ENCODE measurements at places on chromosomes 12 and 14. TPM values are rescaled to one million over a fixed set of nuclear protein-coding genes. Genes with fewer than 3 reads are reported as not detected.

The PMEL gene
- polyA plus RNA-seq, result not detected

The SOX5 gene
- polyA plus RNA-seq, result 1.7 TPM

The PLCZ1 gene
- polyA plus RNA-seq, result not detected

DNA sequence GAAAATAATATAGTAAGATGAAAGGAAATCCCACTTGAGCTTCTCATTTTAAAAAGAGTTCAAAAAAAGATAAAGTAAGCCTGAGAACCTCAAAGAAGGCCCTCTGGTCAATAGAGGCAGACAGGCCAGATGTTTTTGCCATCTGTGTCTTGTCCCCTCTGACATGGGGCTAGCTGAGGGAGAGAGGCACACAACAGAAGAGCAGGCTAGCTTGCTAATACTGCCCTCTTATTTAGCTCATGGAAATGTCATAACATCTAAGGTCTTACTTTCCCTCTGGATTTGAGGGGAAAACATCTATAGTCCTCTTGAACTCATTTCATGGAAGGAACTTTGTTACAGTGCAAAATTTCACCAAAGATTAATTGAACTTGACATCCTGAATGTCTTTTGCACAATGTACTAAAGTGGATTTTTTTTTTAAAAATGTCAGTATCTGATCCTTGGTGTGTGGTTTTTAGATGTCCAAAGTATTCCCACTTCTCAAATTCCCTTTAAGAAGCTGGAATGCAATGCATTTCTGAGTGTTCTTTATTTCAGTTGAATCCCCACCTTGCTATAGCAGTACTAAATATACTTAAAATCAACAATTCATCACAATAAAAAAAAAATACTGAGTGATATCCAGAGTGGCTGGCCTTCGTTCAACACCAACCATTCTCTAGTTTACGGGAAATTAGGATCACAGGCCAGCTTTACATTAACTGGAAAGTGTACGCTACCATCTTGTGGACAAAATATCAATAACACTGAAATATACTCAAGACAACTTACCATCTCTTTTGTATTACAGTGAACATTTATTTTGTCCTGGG, 176.7 kb downstream of the PAH start:
- no peak overlapping the region for H3K4me3 ChIP-seq
- no peak overlapping the region for H3K27ac ChIP-seq
- no peak for DNase-seq
- peaks cover 4% of the 10 kb centered on the region for H3K4me1 ChIP-seq

- no peak overlapping the region for H3K27ac ChIP-seq
- no peak for DNase-seq
- no peak overlapping the region for H3K4me3 ChIP-seq
- peaks cover 2% of the 10 kb centered on the region for H3K4me1 ChIP-seq
- no peaks in the 10 kb centered on the region for H3K27me3 ChIP-seq
- H3K36me3 ChIP-seq, result no peaks in the 10 kb centered on the region
Measured at GRCh38 chr12:121750507-121750955, 38.0 kb downstream of the TMEM120B start.

DNA sequence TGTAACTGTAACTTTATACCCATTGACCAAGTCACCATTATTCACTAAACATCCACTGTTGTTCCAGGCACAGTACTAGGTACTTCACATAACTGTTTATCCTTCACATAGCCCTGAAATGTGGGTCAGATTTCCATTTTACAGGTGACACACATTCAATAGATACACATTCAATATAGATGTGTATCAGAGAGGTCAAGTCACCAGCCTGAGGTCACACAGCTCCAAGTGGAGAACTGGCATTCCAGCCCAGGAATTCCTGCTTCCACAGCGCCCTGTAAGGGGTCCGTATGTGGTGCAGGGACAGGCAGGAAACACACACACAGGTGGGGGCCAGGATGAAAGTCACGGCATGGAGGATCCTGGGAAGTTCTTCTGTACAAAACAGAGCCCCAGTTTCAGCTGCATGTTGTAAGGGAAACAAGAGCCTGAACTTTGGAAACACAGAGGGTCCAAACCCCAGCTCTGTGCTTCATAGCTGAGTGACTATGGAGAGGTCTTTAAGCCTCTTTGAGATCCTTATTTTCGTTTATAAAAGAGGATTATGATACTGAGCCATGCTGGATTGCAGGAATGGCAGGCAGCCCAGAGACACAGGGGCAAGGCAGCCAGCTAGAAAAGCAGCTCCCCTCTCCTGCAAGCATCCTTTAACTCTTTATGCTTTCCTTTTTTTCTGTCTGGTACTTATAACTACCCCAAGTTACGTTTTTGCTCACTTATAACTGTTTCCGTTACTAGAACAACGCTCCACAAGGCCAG, 50.3 kb upstream of the DICER1 start:
- no peak overlapping the region for H3K27ac ChIP-seq
- no peaks in the 10 kb centered on the region for H3K4me1 ChIP-seq
- no peak for DNase-seq
- no peak overlapping the region for H3K4me3 ChIP-seq
- no peaks in the 10 kb centered on the region for H3K27me3 ChIP-seq
- H3K36me3 ChIP-seq, result peaks cover 48% of the 10 kb centered on the region

DNA sequence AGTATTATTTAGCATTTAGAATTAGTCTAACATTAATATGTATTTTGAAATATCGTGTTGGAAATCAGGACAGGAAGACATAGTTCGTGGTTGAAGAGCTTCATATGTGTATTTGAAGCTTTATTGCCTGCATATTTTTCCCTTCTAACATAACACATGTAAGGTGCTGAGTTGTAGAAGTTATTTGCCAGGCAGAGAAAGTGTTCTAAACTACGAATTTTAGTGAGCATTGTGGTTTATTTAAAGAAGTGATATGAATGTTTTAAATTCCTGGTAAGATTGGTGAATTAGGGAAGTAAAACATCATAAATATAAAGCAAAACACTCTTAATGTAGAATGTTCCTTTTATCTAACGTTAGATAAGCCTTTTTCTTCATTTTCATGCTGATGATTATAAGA, 2.5 kb downstream of the RASSF3 start:
- H3K4me1 ChIP-seq, result peaks cover 63% of the 10 kb centered on the region
- H3K4me3 ChIP-seq, result peak overlapping the region; percentile 92
- peak overlapping the region; percentile 98 for H3K27ac ChIP-seq
- H3K36me3 ChIP-seq, result no peaks in the 10 kb centered on the region
- DNase-seq, result no peak
- no peaks in the 10 kb centered on the region for H3K27me3 ChIP-seq

DNA sequence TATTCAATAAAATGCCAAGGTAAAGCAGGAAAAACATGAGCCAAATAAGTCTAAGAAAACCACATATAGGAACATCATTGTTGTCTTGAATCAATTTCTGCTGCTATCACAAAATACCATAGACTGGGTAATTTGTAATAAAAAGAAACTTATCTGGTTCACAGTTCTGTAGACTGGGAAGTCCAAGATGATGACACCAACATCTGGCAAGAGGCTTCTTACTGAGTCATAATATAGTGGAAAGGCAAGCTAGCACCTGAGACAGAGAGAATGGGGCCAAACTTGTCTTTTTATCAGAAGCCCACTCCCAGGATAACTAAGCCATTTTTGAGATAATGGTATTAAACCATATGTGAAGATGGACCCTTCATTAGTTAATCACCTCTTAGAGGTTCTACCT, 975.9 kb downstream of the FLRT2 start:
- no peak overlapping the region for H3K27ac ChIP-seq
- H3K4me1 ChIP-seq, result peaks cover 4% of the 10 kb centered on the region
- H3K27me3 ChIP-seq, result no peaks in the 10 kb centered on the region

GRCh38 chr12:83389237-83389996, 702.7 kb downstream of the TMTC2 start:
- H3K27me3 ChIP-seq, result no peaks in the 10 kb centered on the region
- DNase-seq, result no peak
- H3K27ac ChIP-seq, result no peak overlapping the region
- H3K4me1 ChIP-seq, result no peaks in the 10 kb centered on the region
- no peak overlapping the region for H3K4me3 ChIP-seq

GRCh38 chr12:104712477-104712876, 245.6 kb downstream of the SLC41A2 start:
- H3K4me3 ChIP-seq, result no peak overlapping the region
- H3K27ac ChIP-seq, result peak overlapping the region; percentile 63
- H3K27me3 ChIP-seq, result no peaks in the 10 kb centered on the region

DNA sequence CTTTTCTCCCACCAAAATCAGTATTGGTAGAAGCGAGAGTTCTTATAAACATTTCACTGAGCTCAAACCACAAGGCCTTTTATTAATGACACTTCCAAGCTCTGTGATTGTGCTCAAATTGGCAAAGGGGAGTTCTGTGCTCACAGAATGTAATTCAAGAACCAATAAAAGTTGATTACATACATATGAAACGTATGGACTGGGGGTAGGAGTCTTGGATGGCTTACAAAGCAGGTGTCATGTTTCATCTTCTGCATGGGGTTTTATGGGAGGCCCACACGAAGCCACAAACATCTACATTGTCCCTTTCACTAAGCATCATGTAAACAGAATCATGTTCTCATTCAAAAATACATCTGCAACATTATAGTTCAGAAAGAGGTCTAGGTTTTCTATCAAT, 828.3 kb downstream of the VRK1 start:
- no peak overlapping the region for H3K27ac ChIP-seq
- H3K36me3 ChIP-seq, result no peaks in the 10 kb centered on the region
- no peak for DNase-seq
- H3K4me1 ChIP-seq, result no peaks in the 10 kb centered on the region
- H3K27me3 ChIP-seq, result no peaks in the 10 kb centered on the region

GRCh38 chr12:88677464-88677863, 97.2 kb upstream of the KITLG start:
- no peaks in the 10 kb centered on the region for H3K36me3 ChIP-seq
- H3K27ac ChIP-seq, result no peak overlapping the region
- no peak overlapping the region for H3K4me3 ChIP-seq
- DNase-seq, result no peak
- H3K4me1 ChIP-seq, result no peaks in the 10 kb centered on the region
- no peaks in the 10 kb centered on the region for H3K27me3 ChIP-seq

- no peak overlapping the region for H3K27ac ChIP-seq
- no peak for DNase-seq
- H3K27me3 ChIP-seq, result peaks cover 27% of the 10 kb centered on the region
- H3K4me1 ChIP-seq, result no peaks in the 10 kb centered on the region
Measured at GRCh38 chr12:114339626-114340025, 66.3 kb downstream of the TBX5 start.

DNA sequence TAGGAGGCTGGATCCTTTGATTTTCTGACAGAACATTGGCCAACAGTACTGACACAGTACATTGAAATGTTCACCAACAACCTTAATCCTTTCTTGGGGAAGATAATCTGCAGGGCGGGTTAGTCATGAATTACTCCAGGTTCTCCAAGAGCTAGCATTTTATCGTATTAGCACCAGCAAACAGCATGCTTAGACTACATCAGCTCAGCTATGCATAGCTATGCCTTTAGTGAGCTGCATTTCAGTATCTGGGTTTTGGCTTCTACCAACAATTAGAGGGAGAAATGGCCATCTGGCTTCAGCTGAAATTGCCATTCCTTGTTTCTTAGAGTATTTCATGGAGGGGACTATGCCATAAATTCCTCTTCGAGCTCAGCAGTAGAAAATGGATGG, 33.8 kb downstream of the SAMD4A start:
- no peaks in the 10 kb centered on the region for H3K27me3 ChIP-seq
- peaks cover 10% of the 10 kb centered on the region for H3K4me1 ChIP-seq
- H3K4me3 ChIP-seq, result no peak overlapping the region
- no peak overlapping the region for H3K27ac ChIP-seq
- DNase-seq, result no peak

Data from naive B cell (primary cell).